ENCODE measurements at places on chromosomes 6 and 20. TPM values are rescaled to one million over a fixed set of nuclear protein-coding genes. Genes with fewer than 3 reads are reported as not detected.

- DNase-seq = no peak
- peaks cover 11% of the 10 kb centered on the region for H3K27me3 ChIP-seq
- no peaks in the 10 kb centered on the region for H3K36me3 ChIP-seq
Measured at GRCh38 chr20:33284284-33284683, 1.3 kb downstream of the BPIFB1 start.

- no peaks in the 10 kb centered on the region for H3K36me3 ChIP-seq
- H3K4me3 ChIP-seq = no peak overlapping the region
- DNase-seq = no peak
- no peaks in the 10 kb centered on the region for H3K27me3 ChIP-seq
- no peak overlapping the region for H3K27ac ChIP-seq
Measured at GRCh38 chr6:82118150-82118562, 129.4 kb downstream of the IBTK start.

DNA sequence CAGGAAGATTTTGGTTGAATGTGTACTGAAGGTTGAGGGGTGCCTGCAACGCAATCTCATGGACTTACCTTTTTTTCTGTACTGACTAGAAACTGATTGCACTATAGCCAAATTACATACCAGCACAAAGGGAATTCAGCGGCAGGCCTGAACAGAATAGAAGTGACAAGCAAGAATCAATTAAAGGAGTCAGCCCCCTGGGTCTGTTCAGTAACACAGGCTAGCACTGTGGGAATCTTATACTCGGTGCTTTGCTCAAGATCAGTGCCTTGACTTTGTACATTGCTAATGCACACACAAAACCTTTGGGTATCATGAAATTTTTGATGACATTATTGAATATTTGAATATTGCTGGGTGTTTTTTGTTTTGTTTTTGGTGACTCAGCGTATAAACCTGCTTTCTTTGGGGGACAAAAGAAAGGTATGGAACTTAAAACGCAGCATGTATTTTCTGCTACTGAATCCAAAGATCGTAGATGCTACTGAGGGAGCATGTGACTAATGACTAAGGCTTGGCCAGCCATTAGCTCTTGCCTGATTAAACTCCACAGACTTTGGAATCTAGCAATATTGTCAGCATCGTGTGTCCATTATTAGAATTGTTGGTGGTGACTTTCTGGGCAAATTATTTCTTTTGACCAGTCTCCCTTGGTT, 236.6 kb downstream of the ARID1B start:
- H3K4me1 ChIP-seq = peaks cover 21% of the 10 kb centered on the region
- H3K36me3 ChIP-seq = no peaks in the 10 kb centered on the region
- H3K27ac ChIP-seq = no peak overlapping the region
- no peaks in the 10 kb centered on the region for H3K27me3 ChIP-seq
- no peak overlapping the region for H3K4me3 ChIP-seq
- DNase-seq = no peak

Gene TCF21
- total RNA-seq = 37.4 TPM

- DNase-seq = peak; percentile 78
- H3K27me3 ChIP-seq = peaks cover 11% of the 10 kb centered on the region
- H3K4me1 ChIP-seq = no peaks in the 10 kb centered on the region
- no peaks in the 10 kb centered on the region for H3K36me3 ChIP-seq
Measured at GRCh38 chr6:26215585-26216358, 128.5 kb downstream of the HFE start.

DNA sequence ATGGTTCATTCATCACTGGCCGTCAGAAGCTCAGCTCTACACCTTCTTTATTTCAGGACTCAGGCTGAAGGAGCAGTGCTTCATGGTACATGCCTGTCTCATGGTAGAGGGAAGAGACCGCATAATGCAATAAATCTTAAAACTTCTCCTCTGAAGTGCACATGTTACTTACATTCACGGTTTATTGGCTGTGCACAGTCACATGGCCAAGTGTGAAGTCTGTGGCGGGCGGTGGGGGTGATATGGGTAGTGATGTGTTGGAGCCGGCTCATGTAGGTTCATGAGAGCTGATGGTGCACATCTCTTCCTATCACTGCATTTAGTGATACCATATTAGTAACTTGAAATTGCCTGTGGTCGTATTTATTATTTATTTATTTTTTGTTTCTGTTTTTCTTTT, 102.9 kb downstream of the CTNNBL1 start:
- H3K4me3 ChIP-seq = no peak overlapping the region
- H3K4me1 ChIP-seq = peaks cover 11% of the 10 kb centered on the region
- DNase-seq = no peak
- no peak overlapping the region for H3K27ac ChIP-seq
- no peaks in the 10 kb centered on the region for H3K27me3 ChIP-seq
- H3K36me3 ChIP-seq = peaks cover 83% of the 10 kb centered on the region

Gene ASIP
- not detected for total RNA-seq

- DNase-seq = no peak
- H3K4me3 ChIP-seq = no peak overlapping the region
- H3K4me1 ChIP-seq = no peaks in the 10 kb centered on the region
- H3K27ac ChIP-seq = no peak overlapping the region
- H3K36me3 ChIP-seq = no peaks in the 10 kb centered on the region
- H3K27me3 ChIP-seq = no peaks in the 10 kb centered on the region
Measured at GRCh38 chr6:72704979-72705378, 83.1 kb downstream of the KCNQ5 start.

Gene GPLD1
- 4.3 TPM for total RNA-seq

DNA sequence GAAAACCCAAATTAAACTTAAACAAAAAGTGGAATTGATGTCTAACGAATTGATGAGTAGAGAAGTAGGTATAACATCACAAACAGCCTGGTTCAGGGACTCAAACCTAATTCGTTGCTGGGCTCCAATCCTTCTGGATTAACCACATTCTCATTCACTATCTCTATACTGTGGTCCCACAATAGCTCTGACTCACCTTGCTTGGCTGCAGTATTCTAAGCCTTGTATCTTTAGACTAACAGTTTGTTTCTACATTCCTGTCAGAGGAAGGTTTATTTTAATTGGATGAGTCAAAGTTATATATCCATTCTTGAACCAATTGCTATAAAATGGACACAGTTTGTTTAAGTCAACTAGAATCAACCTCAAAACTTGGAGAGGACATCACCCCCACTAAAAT, 530.5 kb upstream of the PTCHD4 start:
- H3K36me3 ChIP-seq = no peaks in the 10 kb centered on the region
- no peaks in the 10 kb centered on the region for H3K4me1 ChIP-seq
- no peak for DNase-seq
- no peak overlapping the region for H3K4me3 ChIP-seq
- H3K27ac ChIP-seq = no peak overlapping the region

Gene IFNGR1
- total RNA-seq = 250 TPM

GRCh38 chr6:53813801-53814200, 19.0 kb downstream of the LRRC1 start:
- no peaks in the 10 kb centered on the region for H3K27me3 ChIP-seq
- DNase-seq = no peak
- no peaks in the 10 kb centered on the region for H3K36me3 ChIP-seq
- no peak overlapping the region for H3K27ac ChIP-seq
- H3K4me1 ChIP-seq = no peaks in the 10 kb centered on the region

DNA sequence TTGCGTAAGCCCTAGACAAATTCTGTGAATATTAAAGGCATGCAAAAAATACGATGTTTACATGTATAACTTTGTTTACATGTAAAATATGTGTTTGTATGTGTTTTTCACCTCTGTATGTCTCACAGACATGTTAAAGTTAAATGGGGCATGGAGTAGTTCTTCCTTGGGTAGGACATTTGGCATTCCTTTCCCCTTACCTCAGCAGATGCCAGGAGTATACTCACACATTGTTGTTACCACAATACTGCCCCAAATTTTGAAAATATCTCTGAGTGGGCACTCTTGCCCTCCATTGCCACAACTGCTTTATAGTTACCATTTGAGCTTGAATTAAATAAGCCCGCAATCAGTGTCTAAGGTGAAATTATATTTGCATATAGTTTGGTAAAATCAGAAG, 147.5 kb downstream of the MYO6 start:
- H3K27ac ChIP-seq = no peak overlapping the region
- no peaks in the 10 kb centered on the region for H3K36me3 ChIP-seq

Gene PRSS35
- total RNA-seq = 0.38 TPM

GRCh38 chr6:121616406-121616805, 181.0 kb downstream of the GJA1 start:
- no peak overlapping the region for H3K27ac ChIP-seq
- DNase-seq = no peak
- no peaks in the 10 kb centered on the region for H3K27me3 ChIP-seq

DNA sequence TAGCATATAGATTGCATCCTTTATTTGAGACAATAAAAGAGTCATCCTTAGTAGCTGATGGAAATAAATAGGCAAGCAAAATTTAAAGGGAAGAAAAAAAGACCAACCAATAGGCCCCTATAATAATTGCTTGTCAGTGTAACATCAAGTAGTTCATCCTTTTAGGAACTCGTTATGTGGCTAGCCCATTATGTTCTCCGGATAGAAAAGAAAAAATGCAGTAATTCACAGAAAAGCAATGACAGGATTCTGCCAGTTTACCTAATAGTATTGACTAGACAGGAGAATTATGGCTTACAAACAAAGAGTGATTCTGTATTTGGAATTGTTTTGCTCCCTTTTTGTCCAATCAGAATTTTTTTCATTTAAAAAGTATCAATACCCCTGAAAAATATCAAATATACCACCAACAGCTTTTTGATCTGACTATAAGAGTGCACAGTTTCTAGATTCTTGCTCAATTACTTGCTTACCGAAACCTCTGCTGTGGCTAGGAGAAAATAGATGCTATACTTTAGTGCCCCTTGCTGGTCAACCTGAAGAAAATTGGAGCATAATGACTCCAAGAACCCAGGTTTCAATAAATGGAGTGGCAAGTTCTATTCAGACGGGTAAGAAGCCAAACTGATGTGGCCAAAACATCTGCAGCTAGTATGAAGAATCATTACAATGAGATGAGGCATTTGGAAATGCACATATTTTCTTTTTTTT, 91.5 kb upstream of the SASH1 start:
- H3K36me3 ChIP-seq = no peaks in the 10 kb centered on the region
- no peak for DNase-seq
- no peak overlapping the region for H3K27ac ChIP-seq
- H3K4me1 ChIP-seq = no peaks in the 10 kb centered on the region
- no peaks in the 10 kb centered on the region for H3K27me3 ChIP-seq
- no peak overlapping the region for H3K4me3 ChIP-seq

DNA sequence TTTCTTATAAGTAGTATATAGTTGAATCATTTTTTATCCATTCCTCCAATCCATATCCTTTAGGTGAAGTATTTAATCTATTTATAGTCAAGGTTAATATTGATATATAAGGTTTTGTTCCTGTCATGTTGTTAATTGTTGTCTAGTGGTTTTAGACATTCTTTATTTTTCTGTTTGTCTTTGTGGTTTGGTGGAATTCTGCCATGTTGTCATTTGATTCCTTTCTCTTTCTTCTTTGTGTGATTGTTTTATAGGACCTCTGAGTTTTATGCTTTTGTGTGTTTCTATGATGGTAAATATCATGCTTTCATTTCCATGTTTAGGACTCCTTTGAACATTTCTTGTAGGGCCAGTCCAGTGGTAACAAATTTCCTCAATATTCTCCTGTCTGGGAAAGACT, 450.3 kb upstream of the BTBD3 start:
- DNase-seq = no peak
- H3K27me3 ChIP-seq = no peaks in the 10 kb centered on the region
- H3K36me3 ChIP-seq = no peaks in the 10 kb centered on the region
- no peaks in the 10 kb centered on the region for H3K4me1 ChIP-seq

DNA sequence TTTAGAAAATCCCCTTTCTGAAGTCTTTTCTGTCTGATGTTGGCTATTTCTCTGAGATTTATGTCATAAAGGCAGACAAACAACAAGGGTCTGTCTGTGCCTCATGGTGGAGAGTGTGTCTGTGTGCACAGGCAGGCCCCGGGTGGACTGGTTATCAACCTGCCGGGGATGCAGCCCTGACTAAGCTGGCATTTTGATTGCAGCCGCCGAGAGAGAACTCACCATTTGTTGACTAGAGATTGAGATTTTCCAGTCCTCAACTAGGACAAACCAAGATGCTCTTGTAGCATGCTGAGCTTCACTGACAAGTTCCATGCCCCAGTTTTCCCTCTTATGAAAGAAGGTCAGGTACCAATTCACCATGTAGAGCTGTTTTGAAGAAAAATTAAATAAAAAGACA, 363.6 kb upstream of the CNR1 start:
- H3K27ac ChIP-seq = no peak overlapping the region
- no peak overlapping the region for H3K4me3 ChIP-seq
- H3K36me3 ChIP-seq = no peaks in the 10 kb centered on the region
- H3K27me3 ChIP-seq = peaks cover 1% of the 10 kb centered on the region
- H3K4me1 ChIP-seq = no peaks in the 10 kb centered on the region

GRCh38 chr6:28758046-28758817, 165.6 kb downstream of the TRIM27 start:
- H3K27me3 ChIP-seq = peaks cover 34% of the 10 kb centered on the region
- no peak overlapping the region for H3K4me3 ChIP-seq
- DNase-seq = no peak
- H3K27ac ChIP-seq = no peak overlapping the region
- no peaks in the 10 kb centered on the region for H3K4me1 ChIP-seq
- H3K36me3 ChIP-seq = no peaks in the 10 kb centered on the region

Gene CCN5
- 1.9 TPM for total RNA-seq

DNA sequence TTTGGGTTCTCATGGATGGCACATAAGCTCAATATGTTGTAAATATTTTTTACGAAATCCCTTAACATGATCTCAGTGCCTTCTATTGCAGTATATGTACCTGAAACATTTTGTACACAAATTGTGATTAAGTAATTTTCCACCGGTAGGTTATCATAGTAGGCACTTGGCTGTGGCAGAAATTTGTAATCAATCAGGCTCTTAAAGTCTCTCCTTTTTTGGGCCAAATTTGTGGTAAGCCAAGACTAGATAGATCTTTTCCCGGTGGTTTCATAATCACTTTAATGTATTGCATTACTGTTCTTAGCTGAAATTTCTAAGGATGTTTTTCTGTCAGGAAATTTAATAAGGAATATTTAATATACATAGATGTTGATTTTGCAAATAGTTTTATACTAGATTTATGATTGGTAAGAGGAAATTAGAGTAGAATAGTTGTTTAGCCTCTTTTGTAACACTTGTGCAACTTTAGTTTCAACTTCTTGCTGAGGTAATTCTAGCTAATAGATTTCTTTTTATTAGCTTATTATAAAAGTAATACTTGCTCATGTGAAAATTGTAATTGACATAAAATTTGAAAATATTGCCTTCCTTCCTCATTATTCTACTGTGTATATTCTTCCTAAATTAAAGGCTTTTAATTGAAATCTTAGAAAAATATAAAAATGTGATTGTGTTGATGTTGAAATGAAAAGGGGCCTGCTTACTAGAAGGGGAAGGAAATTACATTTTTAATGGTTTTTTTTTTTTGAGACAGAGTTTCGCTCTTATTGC, 3.2 kb downstream of the PCMT1 start:
- DNase-seq = no peak
- H3K27me3 ChIP-seq = no peaks in the 10 kb centered on the region
- no peak overlapping the region for H3K4me3 ChIP-seq
- peaks cover 11% of the 10 kb centered on the region for H3K36me3 ChIP-seq
- H3K4me1 ChIP-seq = peaks cover 53% of the 10 kb centered on the region
- peak overlapping the region; percentile 98 for H3K27ac ChIP-seq

- no peaks in the 10 kb centered on the region for H3K27me3 ChIP-seq
- no peak overlapping the region for H3K27ac ChIP-seq
- no peaks in the 10 kb centered on the region for H3K36me3 ChIP-seq
Measured at GRCh38 chr6:89479897-89480296, 46.9 kb downstream of the ANKRD6 start.

Gene ESF1
- 14.2 TPM for total RNA-seq

Data from spleen (tissue), 13 donors.